Activated naive CD8-positive, alpha-beta T cell treated with anti-CD3 and anti-CD28 coated beads, Interleukin-2, amount 50 U/mL, for 24 hours (primary cell): ENCODE measurements at places on chromosomes 5 and 9.

DNA sequence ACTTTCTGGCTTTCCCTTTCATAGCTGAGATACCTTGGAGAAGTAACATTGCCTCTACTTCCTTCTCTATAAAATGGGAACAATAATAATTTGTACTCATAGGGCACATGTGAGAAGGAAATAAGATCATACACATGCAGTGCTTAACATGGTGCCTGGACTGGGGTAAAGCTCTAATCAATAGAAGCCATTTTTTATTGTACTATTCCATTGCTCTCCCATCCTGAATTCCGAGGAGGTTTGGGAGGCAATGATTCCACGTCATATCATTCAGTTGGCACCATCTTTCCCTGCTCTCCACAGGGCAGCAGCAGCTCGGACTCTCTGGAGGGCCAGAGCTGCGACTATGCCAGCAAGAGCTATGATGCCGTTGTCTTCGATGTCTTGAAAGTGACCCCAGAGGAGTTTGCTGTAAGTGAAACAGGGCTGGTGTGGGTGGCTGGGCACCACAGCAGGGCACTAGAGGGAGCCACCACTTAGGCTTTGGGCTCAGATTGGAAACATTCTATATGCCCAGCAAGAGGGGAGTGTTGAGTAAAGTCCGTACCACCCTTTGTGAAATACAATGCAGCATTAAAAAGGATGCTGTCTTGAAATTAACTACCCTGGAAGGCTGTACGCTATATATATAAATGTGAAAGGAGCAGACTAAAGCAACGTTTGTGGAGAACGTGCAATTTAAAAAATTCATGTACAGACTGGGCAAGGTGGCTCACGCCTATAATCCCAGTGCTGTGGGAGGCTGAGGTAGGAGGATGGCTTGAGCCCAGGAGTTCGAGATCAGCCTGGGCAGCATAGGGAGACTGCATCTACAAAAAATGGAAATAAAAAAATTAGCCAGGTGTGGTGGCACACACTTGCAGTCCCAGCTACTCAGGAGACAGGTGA is 51.2 kb downstream of the RALGPS1 start:
- DNase-seq = peak; percentile 37

DNA sequence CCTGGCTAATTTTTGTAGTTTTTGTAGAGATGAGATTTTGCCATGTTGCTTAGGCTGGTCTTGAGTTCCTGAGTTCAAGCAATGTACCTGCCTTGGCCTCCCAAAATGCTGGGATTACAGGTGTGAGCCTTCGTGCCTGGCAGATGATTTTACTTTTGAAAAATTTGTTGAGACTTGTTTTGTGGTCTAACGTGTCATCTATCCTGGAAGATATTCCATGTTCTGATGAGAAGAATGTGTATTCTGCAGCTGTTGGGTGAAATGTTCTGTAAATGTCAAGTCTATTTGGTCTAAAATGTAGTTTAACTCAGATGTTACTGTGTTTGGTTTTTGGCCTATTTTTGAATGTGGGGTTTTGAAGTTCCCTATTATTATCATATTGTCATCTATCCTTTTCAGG is 145.6 kb downstream of the XRCC4 start:
- DNase-seq = no peak

GRCh38 chr9:79378107-79378506 is 193.7 kb upstream of the TLE4 start:
- no peak for DNase-seq

DNA sequence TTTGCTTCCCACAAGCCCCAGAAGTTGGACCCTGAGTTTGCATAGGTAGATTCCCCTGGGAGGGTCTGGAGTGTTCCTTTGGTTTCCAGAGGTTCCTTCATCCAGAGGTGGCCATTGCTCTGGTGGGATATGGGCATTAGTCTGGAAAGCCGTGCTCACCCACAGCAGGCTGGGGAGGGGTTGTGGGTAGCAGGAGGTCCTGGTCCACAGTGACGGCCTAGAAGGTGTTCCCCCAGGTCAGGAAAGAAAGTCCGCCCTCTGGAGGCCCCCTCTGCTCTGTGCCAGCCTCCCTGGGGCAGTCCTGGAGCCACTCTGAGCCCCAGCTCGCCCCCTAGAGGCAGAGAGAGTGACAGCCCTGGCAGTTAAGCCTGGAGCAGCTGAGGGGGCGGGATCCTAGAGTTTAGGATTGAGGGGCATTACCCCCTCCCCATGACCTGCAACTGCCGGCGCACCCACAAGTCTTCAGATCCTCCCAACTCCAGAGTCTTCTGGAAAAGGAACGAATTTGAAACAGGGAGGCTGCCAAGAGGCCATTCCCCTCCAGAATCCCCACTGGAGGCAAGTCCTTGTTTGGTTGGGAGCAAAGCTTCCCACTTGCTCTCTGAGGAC is 36.8 kb downstream of the NDST1 start:
- peak; percentile 79 for DNase-seq

DNA sequence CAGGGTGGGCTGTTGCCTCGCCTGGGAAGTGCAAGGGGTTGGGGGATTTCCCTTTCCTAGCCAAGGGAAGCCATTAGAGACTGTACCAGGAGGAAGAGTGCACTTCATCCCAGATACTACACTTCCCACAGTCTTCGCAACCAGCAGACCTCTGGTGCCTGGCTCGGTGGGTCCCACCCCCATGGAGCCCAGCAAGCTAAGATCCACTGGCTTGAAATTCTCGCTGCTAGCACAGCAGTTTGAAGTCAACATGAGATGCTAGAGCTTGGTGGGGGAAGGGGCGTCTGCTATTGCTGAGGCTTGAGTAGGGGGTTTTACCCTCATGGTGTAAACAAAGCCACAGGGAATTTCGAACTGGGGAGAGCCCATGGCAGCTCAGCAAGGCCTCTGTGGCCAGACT is 586.4 kb downstream of the HTR1A start:
- no peak for DNase-seq

- no peak for DNase-seq
Observed at GRCh38 chr5:36877667-36878391, 1.3 kb downstream of the NIPBL start.

- DNase-seq = no peak
Observed at GRCh38 chr5:139684881-139685749, 37.0 kb downstream of the CXXC5 start.

DNA sequence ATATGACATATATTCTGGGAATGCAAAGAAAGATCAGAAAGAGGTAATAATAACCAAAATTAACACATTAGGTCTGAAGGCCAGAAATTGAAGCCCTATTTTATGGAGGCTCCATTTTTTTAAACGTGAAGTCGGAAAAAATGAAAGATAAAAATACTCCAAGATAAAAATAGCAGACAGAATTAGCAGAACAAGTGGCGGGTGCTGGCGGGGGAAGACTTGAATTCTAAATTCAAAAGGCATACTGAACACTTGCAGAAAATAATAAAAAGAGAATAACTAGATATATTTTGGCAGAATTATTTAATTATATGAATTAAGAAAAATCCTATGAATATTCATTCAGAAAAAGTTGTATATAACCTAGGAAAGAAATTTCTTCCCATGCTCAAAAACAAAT is 543.7 kb upstream of the ACO1 start:
- DNase-seq = no peak

DNA sequence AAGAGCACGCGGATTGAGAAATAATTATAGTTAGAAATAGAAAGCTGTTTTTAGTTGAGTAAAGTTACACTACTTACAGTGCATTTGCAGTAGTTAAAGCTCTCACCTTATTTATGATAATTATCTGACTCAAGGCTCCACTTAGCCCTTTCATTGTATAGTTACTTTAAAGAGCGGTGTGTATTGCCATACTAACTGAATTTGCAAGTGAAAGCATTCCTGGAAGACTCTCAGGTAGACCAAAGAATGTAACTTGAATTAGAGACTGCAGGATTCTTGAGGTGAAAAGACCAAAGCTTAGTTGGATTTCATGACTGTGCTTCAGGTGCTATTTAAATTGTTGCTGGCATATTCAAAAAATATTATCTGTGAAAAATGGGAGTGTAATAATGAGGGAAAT is 4.2 kb upstream of the RASA1 start:
- DNase-seq = no peak

DNA sequence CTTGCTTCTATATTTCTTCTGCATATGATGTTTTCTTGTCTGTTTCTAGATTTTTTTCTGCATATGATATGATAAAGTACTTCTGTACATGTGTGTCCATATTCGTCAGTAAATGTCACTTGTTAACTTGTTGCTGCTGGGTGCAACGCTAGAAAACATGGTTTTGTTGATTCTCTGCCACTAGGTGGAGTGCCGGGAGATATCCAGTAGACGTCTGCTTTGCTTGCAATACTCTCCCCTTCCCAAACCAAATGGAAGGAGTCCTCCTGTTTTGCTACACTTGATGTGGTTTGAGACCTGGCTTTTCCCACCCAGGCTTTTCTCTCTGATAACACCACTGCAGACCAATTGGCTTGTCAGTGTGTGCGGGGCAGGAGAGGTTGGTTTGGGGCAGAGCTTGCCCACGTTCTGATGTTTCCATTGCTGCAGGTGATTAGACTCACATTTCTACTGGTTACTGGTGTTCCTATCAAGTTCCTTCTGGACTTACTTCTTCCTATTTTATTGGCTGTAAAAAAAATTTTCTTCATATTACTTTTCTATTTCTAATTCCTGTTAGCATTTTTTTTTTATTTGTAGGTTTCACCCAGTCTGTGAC is 900.0 kb upstream of the CDH10 start:
- no peak for DNase-seq

GRCh38 chr9:131672451-131672850 is 67.4 kb downstream of the RAPGEF1 start:
- DNase-seq = peak; percentile 35

GRCh38 chr5:76111477-76112174 is 28.4 kb downstream of the SV2C start:
- no peak for DNase-seq

- DNase-seq = no peak
Observed at GRCh38 chr5:134825212-134825611, 20.6 kb upstream of the C5orf24 start.

DNA sequence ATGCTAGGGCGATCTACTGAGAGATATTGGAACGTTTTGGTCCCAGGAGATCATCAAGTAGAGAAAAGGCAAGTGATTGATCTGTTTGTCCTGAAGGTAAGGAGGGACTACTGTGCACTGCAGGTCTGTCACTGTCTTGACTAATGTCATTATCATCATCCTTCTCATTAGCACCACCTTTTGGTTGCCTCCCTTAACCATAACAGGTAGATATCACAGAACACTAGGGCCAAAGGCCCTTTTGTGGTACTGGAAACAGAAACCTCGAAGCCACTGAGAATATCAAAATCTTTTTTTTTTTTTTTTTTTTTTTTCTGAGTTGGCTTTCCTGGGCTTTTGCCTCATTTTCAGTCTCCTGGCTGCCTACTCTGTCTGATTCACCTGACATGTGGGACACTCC is 134.0 kb downstream of the KCTD16 start:
- DNase-seq = no peak

DNA sequence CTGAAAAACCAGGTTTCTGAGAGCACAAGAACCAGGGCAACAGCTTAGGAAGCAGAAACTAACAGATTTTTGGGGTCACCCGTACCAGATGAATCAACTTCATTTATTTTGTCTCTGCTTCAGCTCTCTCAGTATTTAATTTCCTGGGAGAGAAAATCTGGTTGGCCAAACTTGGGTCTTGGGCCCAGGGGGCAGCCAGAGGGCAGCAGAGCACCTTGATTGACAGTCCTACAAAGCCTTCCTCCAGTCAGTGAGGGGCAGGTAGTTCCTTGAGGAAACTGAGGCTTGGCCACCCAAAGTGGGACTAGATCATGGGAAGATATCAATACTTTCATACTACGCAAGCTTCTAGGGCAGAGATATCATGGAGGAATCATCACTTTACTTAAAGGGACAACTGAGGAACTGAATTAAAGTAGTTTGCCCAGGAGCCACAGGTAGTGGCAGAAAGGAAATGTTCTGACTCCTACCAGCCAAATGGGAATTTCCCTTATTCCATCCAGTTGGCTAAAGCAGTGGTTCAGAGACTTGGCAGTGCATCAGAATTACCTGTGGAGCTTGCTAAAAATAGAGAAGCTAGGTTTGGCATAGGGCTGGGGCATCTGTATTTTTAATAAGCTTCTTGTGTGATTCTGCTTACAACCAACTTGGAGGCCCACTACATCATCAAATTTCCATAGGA is 21.5 kb upstream of the ARHGAP26 start:
- DNase-seq = peak; percentile 63

GRCh38 chr5:97788369-97788768 is 605.3 kb upstream of the RIOK2 start:
- no peak for DNase-seq

DNA sequence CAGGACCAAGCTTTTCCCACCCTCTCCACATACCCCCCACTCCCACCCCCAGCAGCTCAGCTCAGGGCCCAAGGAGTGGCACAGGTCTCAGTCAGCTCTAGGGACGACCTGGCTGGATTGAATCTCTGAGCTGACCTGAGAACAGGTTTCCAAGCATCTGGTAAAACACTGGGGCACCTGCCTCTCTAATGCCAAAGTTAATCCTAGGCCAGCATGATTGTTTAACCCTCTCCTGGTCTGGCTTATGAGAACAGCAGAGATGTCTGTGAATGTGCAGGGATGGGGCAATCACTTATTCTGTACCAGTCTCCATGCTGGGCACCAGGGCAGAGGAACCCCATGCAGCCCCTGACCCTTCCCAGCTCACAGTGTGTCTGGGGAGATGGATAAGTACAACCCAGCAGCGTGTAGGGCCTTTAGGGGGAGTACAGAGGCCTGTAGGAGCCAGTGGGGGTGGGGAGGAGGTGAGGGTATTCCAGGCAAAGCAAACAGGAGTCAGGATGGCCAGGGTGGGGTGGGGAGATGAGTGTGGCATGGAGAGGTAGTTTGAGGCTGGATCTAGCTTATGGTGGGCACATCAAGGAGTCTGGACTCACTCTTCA is 678 bp upstream of the KIF12 start:
- DNase-seq = no peak

DNA sequence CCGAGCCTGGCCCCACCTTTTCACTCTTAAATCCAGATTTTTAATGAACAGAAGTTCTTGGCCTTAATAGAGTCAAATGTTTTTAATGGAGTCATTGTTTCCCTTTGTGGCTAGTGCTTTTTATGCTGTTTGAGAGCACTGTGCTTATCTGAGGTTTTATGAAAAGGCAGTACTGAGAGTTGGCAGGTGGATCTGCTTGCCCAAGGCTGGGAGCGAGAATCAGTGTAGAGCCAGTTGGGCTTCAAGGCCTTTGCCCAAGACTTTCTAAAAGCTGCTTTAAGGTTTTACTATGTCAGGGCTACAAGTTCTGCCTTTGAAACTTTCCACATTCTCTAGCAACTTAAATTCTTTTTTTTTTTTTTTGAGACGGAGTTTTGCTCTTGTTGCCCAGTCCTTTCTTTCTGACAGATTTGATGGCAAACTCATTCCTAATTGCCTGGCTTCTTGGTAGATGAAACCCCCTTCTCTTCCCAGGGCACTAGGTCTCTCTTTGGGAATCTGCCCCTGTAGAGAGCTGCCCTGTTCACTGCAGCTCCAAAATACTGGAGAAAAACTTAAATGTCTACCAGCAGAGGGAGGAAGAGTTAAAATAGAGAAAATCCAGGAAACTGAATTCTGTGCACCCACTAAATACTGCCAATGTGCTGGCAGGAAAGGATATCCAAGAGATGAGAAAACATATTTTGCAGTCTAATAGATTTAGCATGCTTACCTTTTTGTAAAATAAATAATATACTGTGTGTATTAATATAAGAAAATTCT is 36.9 kb upstream of the CDK20 start:
- DNase-seq = no peak
